ENCODE measurements at places on chromosomes 11 and 22.

DNA sequence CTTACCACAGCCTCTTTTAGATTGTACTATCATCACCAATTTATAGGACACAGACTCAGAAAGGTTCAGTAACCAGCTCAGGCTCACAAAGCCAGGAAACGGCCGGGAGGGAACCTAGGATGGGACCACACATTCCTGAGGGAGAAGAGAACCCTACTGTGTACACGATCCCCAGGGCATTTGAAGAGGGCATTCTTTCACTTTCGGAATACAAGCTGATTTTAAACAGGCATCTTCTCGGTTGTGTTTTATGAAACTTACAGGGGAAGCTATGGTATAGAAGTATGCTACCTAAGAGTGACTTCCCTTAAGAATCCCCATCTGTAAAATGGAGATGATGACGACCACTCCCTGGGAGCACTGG lies 19.0 kb downstream of the SMCO4 start:
- DNase-seq: no peak

- no peak for DNase-seq
These were observed 3.7 kb downstream of the ACAT1 start for GRCh38 chr11:108125096-108125495.

GRCh38 chr11:60813324-60813723 lies 28.2 kb downstream of the MS4A10 start:
- DNase-seq: no peak

- DNase-seq: no peak
These were observed 1397.3 kb upstream of the TENM4 start for GRCh38 chr11:80838153-80838552.

DNA sequence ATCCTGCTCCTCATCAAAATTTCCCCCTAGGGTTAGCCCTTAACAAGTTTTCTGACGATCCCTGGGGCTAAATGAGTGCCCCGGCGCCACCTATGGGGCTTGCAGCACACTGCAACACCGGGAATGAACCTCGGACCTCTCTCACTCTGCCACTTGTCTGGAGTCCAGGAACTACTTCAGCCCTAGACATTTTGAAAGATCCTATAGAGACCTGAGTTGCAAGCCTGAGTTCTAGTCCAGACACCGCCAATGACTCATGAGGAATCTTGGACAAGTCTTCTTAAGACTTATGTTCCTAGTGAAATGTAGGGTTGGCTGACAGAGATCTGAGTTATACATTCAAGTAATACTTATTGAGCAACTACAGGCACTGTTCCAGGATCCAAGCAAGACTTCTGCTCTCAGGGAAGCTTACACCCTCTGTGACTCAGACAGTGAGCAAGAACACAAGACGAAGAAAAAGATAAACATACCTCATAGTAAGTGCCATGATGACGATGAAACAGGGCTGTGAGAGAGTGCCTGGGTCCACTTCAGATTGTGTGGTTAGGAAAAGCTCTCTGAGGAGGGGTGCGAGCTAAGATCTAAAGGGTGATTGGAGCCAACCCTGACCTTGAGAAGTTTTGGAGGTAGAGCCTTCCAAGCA lies 10.2 kb upstream of the STK33 start:
- peak; percentile 21 for DNase-seq

DNA sequence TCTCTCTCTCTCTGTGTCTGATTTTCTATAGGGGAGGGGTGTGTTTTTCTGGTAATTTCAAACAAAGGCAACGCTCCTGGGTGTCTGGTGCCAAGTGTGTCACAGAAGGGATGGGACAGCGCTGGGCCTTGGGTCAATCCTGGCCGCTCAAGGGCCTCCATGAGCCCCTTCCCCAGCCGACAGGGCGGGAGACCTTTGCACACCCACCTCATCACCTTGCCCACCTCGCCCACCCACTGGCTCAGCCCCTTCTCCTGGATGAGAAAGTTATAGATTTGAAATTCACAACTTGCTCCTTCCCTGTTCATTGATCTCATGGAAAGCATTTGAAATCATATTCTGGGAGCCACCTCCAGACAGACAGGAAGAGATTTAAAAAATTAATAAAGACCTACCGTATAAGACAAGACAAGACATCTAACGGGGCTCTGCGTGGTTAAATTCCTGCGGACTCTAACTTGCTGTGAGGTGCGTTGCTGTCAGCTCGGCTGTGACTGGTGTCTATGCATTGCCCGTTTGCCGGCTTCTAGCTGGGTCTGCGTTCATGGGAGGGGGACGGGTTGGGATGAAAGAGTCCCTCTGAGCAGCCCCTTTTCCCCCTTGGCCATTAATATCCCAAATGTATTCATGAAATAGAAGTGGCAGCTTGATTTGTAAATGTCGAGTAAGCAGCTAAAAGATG lies 27.0 kb downstream of the MPPED1 start:
- no peak for DNase-seq

GRCh38 chr11:67505605-67506396 lies 638 bp upstream of the PITPNM1 start:
- DNase-seq: peak; percentile 86

DNA sequence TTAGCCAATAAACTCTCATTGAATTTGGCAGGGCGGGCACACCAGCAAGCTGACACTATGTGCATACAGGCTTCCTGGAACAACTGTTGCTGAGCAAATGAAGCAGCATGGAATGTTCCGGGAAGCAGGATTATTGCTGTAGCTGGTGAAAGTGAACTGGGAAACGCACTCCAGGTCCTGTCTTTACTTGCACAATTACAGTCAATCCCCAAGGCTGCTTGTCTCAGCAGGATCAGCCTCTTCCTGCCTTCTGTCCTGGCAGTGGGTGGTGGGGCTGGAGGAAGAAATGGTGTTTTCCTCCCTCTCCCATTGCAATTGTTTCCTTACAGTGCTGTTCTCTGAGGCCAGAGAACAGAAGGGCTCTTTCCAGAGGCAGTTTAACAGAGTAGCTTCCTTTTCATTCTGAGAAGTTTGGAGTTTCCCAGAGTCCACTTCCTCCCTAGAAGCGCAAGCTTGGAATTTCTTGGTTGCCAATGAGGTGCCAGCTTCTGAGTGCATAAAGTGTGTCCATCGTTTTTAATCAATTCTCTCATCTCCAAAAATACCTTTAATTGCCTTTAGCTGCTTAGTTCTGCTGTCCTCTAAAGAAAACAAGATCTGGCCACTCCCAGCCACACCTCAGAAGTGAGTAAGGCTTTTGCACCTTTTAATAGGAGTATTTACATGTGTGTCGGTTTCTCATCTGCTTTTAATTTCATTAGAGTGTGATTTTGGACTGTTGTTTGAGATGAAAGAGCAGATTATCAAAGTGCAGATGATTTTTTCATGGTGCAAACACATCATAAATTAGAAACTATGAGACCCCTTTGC lies 19.9 kb downstream of the CD44 start:
- DNase-seq: no peak

DNA sequence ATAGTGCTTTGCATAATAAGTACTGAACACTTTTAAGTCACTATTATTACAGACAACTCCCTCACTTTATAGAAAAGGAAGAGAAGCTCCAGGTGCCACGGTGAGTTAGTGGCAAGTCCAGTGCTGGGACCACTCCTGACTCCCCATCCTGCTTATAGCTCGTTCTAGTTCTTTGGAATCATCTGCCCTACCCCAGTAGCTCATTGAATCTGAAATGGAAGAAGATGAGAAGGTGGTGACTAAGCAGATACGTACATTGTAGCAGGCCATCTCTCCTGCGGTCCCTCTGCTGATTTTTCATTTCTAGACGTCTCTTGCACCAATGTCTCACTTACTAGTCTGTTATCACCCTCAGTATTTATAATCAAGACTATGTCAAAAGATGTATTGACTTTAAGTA lies 21.6 kb downstream of the MMP20 start:
- DNase-seq: no peak

DNA sequence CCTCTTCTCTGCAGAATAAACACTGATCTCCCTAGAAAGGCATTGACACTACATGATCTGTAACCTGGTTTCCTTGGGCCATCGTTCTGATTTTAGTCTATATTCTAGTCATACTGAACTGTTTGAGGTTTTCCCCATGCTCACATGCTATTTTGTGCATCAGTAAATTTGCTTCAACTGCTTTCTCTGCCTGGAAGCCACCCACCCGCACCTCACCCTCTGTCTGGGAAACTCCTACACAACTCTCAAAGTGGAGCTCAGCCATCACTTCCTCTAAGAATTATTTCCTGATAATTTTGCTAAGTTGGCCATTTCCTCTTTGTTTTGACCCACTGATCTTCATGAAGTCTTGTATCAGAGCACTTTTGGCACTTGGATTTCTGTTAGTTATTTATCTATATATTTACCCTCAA lies 36.1 kb downstream of the MMP20 start:
- no peak for DNase-seq

GRCh38 chr11:132184079-132184478 lies 813.7 kb downstream of the NTM start:
- DNase-seq: no peak

GRCh38 chr11:71421392-71421950 lies 26.7 kb downstream of the DHCR7 start:
- no peak for DNase-seq

DNA sequence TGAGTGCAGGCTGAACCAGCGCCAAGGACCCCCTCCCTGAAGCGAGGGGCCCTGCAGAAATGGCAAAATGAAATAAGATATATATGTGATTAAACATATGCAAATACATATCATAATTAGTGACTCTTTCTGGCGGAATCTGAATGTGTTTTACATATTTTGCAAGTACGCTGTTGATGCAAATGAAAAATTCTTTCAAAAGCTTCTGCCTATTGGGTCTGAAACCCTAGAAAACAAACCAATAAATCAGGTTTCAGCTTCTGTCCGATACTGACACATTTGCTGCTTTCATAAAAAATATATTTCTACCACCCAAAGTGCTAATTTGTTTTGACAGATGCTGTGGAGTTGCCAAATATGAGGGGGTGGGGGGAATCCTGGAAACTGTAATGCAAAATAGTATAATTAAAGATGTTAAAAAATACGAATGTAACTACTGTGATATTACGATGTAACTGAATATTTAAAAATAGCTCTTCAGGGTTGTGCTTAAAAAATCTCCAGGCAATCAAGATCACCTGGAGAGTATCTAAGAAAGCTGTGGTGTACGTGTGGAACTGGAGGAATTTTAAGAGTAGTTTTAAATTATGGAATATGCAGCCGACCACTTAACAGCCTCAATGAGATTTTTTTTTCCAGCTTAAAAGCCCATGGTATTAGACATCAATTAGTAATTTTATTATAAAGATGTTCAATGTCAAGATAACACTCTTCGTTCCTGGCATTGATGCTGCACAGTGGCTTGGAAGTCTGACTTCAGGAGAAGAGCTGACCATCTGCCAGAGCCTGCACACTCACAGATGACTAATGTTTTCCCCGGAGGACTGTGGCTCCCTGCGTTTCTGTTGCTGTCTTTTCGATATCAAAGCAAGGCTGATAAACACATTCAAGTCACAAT lies 122.2 kb upstream of the RCN1 start:
- no peak for DNase-seq
